Stimulated activated CD4-positive, alpha-beta T cell treated with anti-CD3 and anti-CD28 coated beads, TNF-alpha, amount 100 ng/mL, for 4 hours (primary cell): ENCODE measurements at places on chromosomes 6 and 20.

DNA sequence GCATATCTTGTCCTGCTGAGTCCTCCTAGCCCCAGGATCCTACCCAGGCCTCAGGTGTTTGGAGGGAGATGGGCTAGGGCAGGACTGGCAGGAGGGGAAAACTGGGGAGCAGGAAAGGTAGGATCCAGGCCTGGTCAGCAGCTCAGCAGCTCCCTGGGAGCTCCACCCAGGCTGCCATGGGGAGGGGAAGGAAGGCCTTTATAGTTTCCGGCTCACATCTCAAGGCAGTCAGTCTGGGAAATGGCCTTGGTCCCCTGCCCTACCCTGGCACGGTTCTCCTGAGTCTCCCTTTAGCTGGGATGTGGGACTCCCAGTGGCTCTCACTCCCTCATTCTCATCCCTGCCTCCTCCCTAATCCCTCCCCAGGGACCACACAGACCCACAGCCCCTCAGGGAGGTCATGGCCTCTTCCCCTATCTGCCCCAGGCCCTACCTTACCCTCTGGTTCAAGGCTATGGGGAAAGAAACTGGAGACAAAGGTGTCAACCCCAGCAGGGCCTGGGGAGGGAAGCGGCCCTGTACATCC, 1.6 kb downstream of the SLC44A4 start:
- DNase-seq: no peak

- no peak for DNase-seq
Observed at GRCh38 chr20:46192376-46192944, 74.3 kb downstream of the CD40 start.

DNA sequence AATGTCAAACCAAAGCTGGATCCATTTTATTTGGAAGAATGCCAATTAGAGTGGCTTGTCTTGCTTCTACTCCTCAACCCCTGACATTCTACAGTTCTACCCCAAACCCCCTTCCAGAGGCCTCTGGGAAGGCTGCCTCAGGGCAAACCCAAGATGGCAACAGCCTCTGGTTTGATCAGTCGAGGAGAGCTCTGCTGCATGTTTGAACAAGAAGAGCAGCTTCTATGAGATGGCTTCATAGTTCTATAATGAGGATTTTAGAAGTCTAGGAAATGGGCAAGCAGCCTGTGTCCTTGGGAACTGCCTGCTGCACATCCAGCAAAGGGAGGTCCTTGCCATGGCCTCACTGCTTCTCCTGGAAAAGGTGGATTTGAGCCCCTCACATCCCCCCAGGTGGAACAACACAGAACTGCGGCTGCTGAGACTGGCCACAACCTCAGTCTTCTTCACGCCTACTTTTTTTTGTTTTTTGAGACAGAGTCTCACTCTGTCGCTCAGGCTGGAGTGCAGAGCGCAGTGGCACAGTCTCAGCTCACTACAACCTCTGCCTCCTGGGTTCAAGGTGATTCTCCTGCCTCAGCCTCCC, 37.9 kb downstream of the ZC3H12D start:
- DNase-seq: no peak

DNA sequence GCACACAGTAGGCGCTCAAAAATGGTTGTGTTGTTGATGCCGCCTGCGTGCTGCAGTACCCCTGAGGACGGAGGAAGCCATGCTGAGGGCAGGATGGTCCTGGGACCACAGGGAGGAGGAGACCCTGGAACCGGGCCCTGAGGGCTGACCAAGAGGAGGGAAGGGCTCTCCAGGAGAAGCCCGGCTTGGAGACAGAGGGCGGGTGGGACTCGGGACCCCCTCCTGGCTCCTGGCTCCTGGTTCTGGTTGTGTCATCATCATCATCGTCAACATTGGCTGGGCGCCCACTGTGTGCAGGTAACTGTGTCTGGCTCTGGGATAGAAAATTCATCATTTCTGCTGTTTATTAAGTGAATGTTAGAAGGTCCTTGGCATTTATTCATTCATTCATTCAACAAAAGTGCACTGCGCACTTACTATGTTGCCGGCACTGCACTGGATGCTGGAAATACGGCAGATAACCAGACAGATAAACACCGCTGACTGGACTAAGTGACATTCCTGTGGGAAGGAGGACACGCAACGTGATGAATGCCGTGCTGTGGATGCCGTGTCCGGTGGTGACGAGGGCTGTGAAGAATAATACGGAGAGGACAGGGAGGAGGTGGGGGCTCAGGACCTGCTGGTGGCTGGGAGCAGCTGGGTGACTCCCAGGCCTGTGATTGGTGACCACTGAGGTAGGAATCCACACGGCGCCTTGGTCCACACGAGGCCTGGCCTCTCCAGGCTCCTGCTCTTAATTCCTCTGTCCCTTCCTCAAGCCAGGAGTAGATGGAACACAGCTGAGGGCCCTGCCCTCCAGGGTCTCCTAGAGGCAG, 35.3 kb downstream of the SPDEF start:
- no peak for DNase-seq

GRCh38 chr20:5171064-5171789, 44.4 kb downstream of the CDS2 start:
- DNase-seq: no peak

DNA sequence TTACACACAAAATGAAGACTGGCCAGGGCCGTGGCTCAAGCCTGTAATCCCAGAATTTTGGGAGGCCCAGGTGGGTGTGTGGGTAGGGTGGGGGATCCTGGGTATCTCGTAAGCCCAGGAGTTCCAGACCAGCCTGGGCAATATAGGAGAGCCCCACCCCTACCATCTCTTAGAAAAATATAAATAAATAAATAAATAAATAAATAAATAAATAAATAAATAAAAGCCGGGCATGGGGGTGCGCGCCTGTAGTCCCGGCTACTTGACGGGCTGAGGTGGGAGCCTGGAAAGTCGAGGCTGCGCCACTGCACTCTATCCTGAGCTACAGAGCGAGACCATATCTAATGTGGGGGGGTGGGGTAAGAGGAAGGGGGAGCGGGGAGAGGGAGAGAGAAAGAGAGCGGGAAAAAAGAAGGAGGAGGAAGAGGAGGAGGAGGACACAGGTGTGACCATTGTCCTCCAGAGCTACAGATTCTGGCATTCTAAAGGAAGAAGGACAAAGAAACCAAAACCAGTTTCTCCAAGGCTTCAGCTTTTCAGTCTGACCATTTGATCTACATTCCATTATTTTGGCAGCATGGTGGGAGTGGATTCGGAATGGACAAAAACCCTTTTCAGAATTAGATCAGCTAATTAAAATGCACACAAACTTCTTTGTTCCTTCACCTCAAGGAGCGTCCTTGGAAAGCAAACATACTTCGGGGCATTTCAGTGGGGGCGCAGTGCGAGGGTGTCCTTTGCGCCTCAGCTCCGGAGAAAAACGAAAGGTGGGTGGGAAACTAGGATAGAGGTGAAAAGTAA, 577 bp upstream of the C6orf141 start:
- DNase-seq: no peak

DNA sequence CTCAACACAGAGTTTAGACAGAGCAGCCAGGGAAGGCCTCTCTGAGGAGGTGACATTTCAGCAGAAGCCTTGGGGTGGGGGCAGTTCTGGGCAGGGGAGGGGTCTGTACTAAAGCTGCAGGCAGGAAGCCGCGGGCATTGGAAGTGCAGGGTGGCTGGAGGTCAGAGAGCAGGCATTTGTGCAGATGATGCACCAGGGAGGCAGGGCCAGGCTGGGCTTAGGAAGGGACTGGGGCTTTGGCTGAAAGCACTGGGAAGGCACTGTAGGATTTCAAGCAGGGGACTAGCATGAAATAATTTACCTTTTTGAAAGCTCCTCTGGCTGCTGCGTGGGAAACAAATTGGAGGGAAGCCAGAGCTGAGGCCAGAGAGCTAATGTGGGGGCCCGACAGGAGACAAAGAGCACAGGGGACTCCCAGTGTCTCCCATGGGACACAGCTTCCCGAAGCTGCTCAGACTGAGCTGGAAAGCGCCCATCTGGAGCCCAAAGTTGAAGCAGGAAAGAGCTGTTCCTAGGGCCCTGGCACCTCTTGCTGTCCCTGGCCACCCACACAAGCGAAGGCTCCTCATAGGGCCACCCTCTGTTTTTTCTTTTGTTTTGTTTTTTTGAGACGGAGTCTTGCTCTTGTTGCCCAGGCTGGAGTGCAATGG, 19.3 kb downstream of the ADA start:
- no peak for DNase-seq

DNA sequence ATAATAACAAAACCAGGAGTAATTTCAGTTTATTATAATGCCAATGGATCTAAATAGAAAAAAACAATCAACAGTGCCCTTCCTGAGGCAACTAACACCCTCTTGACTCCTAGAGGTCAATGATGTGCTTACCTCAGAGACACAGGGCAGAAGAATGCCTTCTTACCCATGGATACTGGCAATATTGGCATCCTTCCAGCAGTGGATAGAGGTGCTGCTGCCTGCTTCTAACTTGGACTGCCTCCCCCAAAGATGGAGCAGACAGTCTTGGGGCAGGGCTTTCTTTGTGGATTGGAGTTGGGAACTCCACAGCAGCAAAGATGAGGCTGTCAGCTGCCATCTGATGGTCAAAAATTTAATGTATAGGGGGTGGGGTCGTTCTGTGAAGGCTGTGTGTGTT, 78.7 kb downstream of the AK9 start:
- no peak for DNase-seq

DNA sequence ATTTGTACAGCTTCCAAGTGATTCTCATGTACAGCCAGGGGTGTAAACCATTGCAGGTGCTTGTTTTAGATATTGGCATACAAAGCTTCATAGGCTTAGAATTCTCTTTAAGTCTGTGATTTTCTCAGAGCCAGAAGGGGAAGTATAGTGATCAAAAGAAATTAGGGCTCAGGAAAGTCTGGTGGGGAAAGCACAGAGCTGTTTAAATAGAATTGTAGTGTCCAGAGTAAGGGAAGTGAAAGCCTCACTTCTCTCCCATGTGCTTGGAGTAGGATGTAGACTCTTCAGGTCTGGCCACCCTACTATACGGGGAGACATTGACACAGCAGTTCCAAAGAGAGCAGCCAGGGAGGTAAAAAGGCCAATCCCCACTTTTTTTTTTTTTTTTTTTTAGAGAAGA, 10.4 kb downstream of the GCNT2 start:
- no peak for DNase-seq

DNA sequence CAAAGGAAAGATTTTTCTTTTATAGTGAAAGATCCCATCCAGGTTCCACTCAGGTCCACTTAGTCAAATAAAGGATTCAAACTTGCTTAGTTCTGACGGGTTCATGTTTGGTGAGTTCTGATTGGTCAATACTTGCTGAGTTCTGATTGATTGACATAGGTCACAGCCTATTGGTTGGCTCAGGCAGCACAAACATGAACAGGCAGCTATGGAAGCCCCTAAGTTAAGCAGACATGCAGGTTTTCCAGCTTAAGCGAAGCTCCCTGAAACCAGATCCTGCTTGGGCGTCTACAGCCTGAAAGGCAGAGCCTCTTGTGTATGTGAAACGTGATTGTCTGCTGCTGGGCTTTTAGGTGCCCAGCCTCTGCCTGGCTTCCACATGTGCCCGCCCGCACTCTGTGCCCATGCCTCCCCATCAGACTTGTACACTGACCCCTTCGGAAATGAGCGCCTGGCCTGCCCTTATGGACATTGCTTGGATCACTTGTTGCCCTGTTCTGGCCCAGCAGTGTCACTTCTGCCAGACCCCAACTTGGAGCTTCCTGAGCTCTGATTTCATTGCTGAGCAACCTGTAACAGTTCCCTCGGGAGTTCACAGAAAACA, 45.4 kb upstream of the ECI2 start:
- no peak for DNase-seq

DNA sequence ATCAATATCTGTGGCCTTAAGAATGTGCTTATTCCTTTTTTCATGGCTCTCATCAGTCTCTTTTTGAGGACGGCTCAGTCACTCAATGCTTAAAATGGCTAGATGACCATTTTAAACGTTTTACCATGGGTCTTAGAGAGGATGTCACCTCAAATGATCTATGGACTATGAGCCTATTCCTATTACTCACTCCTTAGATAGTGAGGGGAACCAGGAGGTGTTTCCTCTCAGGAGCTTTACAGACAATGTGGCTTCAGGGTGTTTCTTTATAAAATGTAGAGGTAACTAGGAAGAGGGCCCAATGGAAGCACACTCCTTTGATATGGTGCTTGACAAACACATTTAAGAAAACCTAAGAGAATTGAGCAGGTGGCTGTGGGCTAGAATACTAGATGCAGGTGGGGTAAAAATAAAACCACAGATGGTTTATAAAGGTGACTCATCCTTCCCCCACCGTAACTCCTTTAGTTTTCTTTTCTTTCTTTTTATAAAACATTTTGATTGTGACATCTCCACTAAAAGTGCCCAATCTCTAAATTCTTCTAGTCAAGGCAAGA, 1.5 kb upstream of the TMEM200A start:
- DNase-seq: no peak

- no peak for DNase-seq
Observed at GRCh38 chr6:167898673-167899311, 72.1 kb downstream of the AFDN start.

DNA sequence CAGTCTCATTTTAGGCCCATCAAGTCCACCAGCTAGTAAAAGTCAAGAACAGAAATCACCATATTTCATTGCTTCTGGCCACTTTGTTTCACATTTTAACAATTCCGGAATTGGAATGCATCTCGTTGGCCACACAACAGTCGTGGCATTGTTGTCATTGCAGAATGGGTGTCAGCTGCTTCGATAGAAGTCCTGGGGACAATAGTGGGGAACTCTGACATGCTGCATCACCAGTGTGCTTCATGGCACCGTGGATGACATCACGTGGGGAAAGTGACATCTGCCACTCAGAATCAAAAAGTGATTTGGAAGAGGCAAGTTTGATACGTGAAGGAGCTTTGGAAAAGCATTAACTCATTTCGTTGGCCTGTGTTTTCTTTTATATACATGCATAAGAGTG, 43.8 kb upstream of the XRN2 start:
- no peak for DNase-seq

- no peak for DNase-seq
Observed at GRCh38 chr6:24630856-24631505, 15.0 kb downstream of the KIAA0319 start.

DNA sequence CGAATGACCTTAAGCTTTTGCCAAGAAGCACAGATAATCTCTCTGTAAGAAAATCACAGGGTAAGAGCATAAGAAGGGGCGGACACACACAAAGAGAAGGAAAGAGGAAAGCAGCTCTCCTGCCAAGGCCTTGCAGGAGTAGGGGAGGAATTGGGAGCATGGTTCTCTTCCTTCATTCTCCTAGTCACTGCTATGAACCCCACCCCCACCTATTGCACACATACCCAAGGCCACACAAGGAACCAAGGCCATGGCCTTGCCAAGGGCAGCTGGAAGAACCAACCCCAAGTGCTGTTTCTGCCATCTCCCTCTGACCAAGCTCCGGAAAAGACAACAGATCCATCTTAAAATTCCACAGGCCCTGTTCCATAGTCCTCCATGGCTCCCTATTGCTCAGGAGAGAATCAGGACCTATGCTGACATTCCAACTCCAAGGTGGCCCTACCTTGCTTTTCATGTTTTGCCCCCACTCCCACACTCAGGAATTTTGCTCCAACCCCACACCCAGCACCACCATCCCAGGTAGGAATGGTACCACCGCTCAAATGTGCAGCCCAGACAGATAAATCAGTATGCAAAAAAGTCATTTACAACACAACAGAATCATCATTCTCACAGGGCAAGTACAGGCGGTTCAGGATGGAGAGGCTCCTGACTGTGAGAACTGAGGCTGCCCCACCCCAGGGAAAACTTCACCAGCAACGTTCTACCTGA, 31.3 kb downstream of the TRAM2 start:
- DNase-seq: no peak

- DNase-seq: no peak
Observed at GRCh38 chr6:154164397-154164796, 125.4 kb downstream of the OPRM1 start.
